Midbrain (tissue), 1 donor: ENCODE measurements at places on chromosomes 2 and 18.

- no peak for DNase-seq
These were observed 279.5 kb downstream of the RND3 start for GRCh38 chr2:150207979-150208378.

GRCh38 chr2:158649846-158650245, 145.3 kb upstream of the DAPL1 start:
- no peak for DNase-seq

- no peak for DNase-seq
These were observed 11.5 kb upstream of the ASB1 start for GRCh38 chr2:238415036-238415764.

GRCh38 chr18:8380926-8381325, 228.3 kb upstream of the RAB12 start:
- no peak for DNase-seq

GRCh38 chr18:72867746-72868584, at the start of gene NETO1:
Gene NETO1 (minus strand): TSS chr18:72867987. CDS start chr18:72867291, 696 bp downstream.
- no peak for DNase-seq
